Stomach (tissue), 19 donors: ENCODE measurements at places on chromosomes 5 and 9. TPM values are rescaled to one million over a fixed set of nuclear protein-coding genes. Genes with fewer than 3 reads are reported as not detected.

- no peak for DNase-seq
Observed at GRCh38 chr9:110217656-110218099, 9.7 kb upstream of the C9orf152 start.

GRCh38 chr9:134037641-134038040 lies 12.4 kb downstream of the BRD3OS start:
- DNase-seq: no peak

GRCh38 chr9:113456235-113456634 lies 7.3 kb upstream of the RGS3 start:
- no peak for DNase-seq

- no peak for DNase-seq
Observed at GRCh38 chr9:36056896-36057295, 20.2 kb downstream of the RECK start.

- no peak for DNase-seq
Observed at GRCh38 chr9:97411440-97411788, 482 bp upstream of the TDRD7 start.

DNA sequence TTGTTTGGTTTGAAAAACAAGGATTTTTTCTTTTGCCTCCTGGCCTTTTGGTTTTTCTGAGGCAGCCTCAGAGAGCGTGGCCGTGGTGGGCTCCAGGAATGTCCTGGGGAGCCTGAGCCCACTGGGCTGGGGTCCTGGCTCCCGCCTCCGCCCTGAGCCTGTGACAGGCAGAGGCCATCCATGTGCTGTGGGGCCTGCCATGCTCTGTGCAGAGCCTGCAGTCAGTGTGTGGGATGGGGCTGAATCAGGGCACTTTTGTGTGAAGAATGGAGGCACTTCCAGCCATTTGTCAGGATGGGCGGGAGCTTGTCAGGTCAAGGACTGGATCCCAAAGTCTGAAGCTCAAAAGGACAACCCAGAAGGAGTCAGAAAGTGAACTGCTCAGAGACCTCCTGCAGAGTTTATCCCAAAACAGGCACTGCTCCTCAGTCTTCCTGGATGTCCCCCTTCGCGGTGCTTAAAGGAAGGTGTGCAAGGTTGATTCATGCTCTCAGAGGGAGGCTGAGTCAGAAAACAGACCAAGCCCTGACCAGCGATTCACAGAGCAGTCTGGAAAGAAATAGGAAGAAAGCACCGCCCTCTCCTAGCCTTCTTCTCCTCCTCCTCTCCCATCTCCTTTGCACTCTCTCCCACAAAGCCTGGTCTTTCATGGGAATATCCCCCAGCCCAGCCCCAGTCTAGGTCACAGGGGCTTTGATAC lies 53.2 kb downstream of the MVB12B start:
- DNase-seq: no peak

DNA sequence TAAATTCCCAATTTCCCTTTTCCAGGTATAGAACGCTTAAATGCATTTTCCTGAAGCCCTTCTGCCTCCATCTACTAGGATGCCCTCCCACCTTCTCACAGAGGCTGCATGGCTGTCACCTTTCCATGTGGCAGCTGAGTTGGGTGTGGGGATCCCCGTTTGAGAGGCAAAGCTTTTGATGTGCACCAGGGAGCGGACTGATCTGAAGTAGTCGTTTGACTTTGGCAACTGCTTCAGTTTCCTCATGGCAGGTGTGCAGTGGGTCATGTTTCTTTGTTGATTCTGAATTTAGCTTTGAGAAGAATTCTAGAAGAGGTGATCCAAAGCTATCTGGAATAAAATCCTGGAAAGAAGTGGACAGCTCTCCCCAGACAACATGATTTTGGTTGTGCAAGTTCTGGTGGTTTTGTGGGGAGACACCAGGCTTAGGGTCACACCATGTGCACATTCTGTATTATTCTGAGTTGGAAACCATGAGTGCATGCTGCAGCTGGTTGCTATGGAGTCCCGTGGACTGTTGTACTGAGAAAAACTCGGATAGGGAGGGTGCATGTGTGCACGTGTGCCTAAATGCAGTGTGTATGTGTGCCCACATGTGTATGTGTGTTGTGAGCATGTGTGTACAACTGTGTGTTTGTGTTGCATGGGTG lies 63.5 kb downstream of the GADD45G start:
- no peak for DNase-seq

GRCh38 chr5:15334551-15335266 lies 165.3 kb upstream of the FBXL7 start:
- DNase-seq: no peak

GRCh38 chr9:126695701-126696400 lies 82.1 kb downstream of the LMX1B start:
- no peak for DNase-seq

DNA sequence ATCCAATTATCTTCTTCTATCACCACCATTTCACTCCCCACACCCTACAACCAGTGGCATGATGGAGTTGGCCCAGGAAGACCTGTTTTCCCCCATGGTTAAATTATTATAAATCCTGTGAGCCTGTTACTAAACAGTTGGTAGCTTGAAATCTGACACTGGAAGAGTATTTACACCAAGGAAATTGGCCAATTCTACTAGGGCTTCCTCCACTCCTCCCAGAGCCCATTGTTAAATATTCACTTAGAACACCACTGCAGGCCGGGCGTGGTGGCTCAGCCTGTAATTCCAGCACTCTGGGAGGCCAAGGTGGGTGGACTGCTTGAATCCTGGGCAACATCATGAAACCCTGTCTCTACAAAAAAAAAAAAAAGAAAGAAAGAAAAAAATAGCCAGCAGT lies 32.4 kb upstream of the CKS2 start:
- DNase-seq: no peak

DNA sequence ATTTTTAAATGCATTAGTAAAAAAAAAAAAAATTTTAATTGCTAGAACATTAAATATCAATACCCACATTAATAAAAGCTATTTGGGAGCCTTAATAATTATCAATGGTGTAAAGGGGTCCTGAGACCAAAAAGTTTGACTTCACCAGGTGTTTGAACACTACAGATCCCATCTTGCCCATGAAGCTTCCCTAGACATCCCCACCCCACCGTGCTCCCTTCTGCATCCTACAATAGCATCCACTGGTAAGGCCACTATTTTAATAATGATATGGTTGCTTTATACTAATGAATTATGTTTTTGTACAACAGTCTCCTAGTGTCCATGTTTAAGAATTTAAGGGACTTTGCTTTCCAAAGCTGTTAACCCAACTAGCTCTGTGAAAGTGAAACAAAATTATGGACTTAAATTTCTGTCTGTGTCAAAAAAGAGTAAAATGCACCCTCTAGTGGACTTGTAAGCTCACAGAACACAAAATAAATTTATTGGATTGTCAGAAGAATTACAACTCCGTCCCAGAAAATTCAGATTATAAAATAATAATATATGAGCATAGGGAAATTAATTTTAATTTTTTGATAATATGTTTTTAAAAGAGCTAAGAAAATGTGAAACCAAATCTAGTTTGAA lies 76.0 kb downstream of the ARL15 start:
- no peak for DNase-seq

DNA sequence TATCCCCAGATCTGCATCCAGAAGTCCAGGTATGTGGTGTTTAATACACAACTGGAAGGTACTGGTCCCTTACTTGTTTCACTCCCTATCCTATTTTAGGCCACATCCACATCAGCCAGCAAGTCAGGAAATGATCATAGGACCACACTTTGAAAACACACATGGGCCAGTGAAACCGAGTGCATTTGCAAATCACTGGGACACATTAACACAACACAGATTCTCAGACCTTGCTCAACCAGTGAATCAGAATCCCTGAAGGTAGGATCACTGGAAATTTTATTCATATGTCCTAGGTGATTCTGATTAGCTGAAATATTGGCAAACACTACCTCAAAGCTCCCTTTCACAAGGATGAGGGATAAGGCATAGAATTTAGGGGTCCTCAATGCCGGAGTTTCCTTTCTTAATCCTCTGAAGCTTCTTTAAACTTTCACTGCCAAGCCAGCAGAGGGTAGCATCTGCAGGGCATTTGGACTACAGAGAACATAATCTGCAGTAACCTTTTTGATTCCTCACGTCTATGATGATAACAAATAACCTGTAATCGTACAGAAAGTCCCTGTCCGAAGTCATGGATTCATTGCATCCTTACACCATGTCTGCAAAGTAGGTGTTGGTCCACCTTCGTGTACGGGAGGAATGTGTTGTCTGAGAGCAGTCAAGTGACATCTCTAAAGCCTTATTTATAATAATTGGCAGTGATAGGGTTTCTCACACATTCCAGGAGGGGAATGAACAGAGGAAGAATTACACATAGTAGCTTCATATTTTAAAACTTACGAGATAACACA lies 11.0 kb upstream of the ABLIM3 start:
- no peak for DNase-seq

- DNase-seq: peak; percentile 39
Observed at GRCh38 chr9:133684121-133684935, 48.2 kb downstream of the DBH start.

- DNase-seq: no peak
Observed at GRCh38 chr5:10538789-10539686, 24.8 kb upstream of the ANKRD33B start.

DNA sequence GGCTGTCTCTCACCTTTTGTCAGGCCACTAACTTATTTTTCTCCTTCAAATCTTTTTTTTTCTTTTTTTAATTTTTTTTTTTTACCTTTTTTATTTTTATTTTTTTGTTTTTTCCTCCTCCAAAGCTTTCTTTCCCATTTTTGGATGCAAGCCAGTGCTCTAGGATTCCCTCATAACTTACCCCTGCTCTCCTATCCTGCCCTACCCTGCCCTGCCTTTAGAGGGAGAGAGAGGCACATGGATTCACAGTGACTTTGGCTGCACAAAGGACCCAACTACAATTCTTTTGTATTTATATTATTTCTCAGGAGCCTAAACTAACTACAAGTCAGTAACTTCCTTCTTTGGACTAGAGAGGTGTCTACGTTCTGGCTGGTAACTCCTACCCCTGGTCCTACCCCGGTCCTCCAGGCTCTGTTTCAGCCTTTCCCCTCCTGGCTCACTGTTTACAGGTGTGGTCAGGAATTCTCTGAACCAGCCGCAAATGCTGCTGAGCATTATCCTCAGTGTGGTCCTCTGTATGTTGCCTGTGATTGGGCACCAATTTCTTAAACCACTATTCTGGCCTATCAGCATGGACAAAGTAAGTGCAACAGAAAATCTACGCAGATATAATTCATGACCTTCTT lies 8.4 kb upstream of the RUSC2 start:
- peak; percentile 66 for DNase-seq

GRCh38 chr5:82613891-82614290 lies 335.7 kb upstream of the RPS23 start:
- DNase-seq: no peak

DNA sequence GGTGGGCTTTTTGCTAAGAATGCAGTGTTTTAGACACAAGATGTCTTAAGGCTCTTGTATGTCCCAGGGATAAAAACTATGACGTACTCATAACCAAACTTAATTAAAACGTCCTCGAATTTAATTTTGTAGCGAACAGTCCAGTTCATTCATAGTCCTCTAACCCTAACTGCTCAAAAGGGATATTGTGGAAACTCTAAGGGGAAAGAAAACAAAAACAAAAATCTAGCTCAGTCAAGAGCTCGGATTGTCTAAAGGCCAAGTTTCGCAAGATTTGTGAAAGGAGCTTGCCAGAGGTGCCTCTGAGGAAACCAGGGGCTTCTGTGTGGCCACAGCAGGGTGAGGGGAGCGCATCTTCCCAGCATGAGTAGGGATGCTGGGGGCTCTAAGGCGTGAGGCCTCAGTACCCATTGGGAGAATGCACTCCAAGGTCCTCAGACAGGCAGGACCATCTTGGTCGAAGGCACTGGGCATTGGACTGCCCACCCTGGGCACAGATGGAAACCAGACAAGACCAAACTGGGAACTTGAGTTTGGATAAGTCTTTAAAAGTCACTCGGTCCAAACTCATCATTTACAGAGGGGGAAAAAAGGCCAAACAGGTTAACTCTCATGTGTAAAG lies 71.8 kb downstream of the PRRT1B start:
- no peak for DNase-seq

Gene PCDHA11
- not detected for total RNA-seq

Gene STPG3
- not detected for total RNA-seq

Gene KIF4B
- total RNA-seq: not detected

Gene LPAR1
- 15.9 TPM for total RNA-seq

Gene CNTNAP3B
- 10.3 TPM for total RNA-seq

Gene LECT2
- total RNA-seq: not detected

Gene PCDHA3
- not detected for total RNA-seq

Gene DBH
- not detected for total RNA-seq

Gene LMX1B
- total RNA-seq: not detected
